ENCODE measurements at places on chromosomes 3 and 15.
A peak's percentile ranks its signal among the peaks of the same experiment; 100 is the strongest.

- DNase-seq: no peak
These were observed 62.5 kb downstream of the MYO5A start for GRCh38 chr15:52466134-52466701.

DNA sequence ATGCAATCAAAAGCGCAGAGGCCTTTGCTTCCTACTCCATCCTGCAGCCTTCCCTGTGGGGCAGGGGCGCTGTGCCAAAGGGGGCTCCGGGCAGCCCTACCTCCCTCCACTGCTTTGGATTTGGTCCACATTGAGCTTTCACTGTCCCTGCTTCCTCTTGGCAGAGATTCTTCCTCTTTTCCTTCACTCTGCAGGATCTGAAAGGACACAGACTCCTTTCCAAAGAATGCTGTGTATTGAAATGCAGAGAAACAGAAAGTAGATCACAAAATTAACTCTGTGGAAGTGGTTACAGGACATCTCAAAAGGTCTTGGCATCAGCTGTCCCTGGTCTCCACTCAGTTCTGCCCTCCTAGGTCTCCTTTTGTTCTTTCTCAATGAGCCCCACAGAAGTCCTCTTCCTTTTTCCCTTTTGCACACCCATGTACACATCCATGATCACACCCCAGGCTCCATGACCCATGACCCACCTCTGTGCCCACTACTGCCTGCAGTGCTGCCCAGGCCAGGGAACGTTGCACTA lies 64.1 kb downstream of the CCR1 start:
- DNase-seq: no peak

DNA sequence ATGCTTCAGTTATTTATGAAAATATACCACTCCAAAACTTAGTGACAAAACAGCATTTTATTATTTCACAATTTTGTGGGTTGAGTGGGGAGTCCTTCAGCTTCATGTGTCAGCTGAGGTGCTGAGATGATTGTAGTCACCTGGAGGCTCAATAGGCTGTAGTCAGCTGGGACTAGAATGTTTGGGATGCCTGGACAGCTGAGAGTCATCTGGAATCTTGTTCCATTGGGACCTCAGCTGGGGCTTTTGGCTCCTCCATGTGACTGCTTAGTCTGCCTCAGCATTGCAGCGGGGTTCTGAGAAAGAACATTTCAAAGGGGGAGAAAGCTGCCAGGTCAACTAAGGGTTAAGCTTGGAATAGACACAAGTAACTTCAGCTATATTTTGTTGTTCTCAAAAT lies 13.4 kb downstream of the STT3B start:
- peak; percentile 40 for DNase-seq

GRCh38 chr15:89864958-89865739 lies 28.6 kb downstream of the AP3S2 start:
- no peak for DNase-seq

Measured in fibroblast of skin of back (primary cell).